ENCODE measurements at places on chromosomes 2 and 18. TPM values are rescaled to one million over a fixed set of nuclear protein-coding genes. Genes with fewer than 3 reads are reported as not detected.

The C18orf63 gene
- polyA plus RNA-seq: not detected

The OR6B2 gene
- polyA plus RNA-seq: not detected

The AQP12A gene
- polyA plus RNA-seq: not detected

The TFPI gene
- polyA plus RNA-seq: 7.4 TPM

The COLEC11 gene
- 46.8 TPM for polyA plus RNA-seq
